ENCODE measurements at places on chromosomes 7 and 10. TPM values are rescaled to one million over a fixed set of nuclear protein-coding genes. Genes with fewer than 3 reads are reported as not detected.

SMURF1 gene
- total RNA-seq, result 35.3 TPM

HTR5A gene
- total RNA-seq, result not detected

PLA2G12B gene
- not detected for total RNA-seq

ASL gene
- 15.6 TPM for total RNA-seq

GPRIN2 gene
- total RNA-seq, result not detected

- DNase-seq, result no peak
These were observed 135.1 kb upstream of the NPS start for GRCh38 chr10:127414024-127414423.

DNA sequence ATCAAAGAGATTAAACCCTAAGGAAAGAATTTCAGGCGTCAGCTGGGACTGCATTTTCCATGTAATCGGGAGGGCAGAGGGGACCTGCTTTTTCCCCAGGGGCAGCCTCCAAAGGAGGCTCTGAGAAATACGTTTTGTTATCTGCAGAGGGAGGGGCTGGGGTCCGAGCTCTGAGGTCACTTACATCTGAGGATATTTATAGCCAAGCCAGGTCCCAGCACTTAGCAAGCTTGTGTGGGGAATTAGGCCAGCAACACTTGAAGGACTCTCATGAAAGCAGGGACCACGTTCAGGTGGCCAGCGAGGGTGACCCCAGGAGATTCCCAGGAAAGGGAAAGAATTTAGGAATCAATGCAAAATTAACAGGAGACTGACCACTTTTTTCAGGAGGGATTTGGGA, 20.6 kb upstream of the GDI2 start:
- DNase-seq, result no peak

DNA sequence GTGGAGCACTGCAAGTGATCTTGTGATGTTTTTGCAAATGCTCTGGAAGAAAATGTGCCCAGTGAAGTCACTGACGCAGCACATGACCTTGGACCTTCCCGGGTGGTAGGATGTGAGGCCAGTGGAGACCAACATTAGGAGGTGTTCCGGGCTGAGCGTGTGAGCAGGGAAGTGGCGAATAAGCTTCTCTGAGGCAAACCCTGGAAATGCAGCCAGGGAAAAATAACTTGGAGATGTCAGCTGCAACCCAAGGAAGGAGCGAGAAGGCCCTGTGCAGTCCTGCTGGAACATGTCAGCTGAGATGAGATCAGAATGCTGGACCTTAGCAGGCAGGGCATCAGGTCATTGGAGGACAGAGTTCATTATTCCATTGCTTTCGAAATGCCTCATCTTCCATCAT, 18.6 kb upstream of the SDK1 start:
- DNase-seq, result no peak

GRCh38 chr10:84098667-84099066, 40.6 kb upstream of the GHITM start:
- DNase-seq, result no peak

DNA sequence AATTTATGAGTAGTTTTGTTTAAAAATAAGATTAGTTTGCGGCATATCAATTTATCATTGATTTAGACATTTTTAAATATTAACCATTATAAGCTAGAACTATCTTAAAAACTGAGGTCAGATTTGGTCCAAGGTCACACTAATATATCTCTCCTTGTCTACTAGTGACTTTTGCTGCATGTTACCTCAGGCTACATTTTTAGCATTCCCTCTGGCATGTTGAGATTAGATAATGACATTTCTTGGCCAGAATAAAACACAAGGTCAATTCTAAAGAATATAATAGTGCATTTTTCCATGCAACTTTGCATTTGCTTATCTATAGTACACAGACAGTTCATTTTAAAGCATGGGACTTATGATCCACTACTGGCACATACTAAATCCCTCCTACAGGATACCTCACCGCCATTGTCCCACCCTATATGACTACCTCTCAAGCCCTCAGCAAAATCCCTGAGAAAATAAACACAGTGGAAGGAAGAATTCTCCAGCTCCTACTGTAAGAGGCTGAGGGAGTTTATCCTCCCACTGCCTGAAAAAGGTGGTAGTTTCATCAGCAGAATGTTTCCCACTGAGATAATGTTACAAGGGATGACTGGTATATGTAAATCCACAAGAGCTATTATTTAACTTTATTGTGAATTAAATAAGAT, 816.4 kb downstream of the GRM8 start:
- no peak for DNase-seq

DNA sequence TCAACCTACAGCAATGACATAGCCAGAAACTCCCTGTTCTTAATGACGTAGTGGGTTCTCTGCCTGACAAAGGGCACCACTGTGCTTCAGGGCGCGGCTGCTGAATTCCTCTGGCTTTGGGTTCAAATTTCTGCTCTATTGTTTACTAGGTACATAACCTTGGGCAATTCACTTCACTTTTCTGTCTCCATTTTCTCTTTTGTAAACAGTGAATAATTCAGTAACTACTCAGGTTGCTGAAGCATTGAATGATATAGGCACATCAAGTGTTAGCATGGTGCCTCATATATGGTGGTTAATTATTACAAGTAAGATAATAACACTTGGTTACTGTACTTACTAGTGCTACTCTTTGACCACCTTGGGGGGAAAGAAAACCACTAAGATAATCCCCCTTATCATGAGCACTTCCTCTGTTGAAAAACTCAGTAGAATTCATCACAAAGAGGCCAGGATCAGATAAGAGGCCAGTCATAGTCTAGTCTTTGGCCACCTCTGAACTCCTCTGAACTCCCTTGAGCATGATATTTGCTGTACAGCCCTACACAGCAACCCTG, 92.0 kb upstream of the AHR start:
- no peak for DNase-seq

- peak; percentile 96 for DNase-seq
These were observed at the start of gene DNAJC2 for GRCh38 chr7:103344453-103345149. Gene DNAJC2 (minus strand): TSS chr7:103344767. CDS start chr7:103344622, 145 bp downstream.

DNA sequence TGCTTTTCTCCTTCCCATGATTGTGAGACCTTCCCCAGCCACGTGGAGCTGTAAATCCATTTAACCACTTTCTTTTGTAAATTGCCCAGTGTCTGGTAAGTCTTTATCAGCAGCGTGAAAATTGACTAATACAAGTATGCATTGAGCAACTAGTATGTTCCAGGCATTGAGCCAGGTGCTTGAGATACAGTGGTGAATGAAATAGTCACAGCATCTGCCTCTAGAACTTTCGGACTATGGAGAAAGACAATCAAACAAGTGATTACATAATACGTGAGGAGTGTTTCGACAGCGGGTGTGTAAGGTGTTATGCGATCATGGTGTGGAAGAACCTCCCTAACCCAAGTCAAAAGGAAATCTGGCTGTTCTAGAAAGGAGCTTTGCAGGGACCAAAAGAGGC, 21.6 kb upstream of the NUP205 start:
- DNase-seq, result no peak

GRCh38 chr7:140085447-140085846, 22.7 kb upstream of the PARP12 start:
- DNase-seq, result no peak
